LHCN-M2 (cell line): ENCODE measurements at places on chromosomes 5 and 9. TPM values are rescaled to one million over a fixed set of nuclear protein-coding genes. Genes with fewer than 3 reads are reported as not detected.

Gene PCDHB3
- total RNA-seq, result 2.0 and 2.4 TPM in 2 replicates

Gene GABRP
- total RNA-seq, result 0.06 TPM in 1 of 2 replicates, not detected in the other

Gene AGXT2
- not detected in 2 replicates for total RNA-seq

DNA sequence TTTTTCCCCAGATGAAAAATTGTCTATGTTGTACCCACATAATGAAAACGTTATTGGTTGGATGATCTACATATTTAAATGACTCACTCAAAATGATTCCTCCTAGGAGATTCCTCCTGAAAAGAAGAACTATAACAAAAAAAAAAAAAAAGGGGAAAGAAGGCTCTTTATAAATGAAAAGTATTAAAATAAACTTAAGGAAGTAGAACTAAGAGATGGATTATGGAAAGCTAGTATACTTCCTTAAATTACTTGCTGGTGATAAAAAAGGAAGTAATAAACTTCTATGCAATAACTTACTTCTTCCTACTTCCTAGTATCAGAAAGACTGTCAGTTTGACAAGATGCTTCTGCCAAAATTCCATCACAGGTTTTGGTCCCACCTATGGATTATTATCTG lies 1087.7 kb downstream of the CDH12 start:
- no peak for DNase-seq

GRCh38 chr9:121217609-121218292 lies 16.1 kb upstream of the RAB14 start:
- peak; percentile 63 for DNase-seq

DNA sequence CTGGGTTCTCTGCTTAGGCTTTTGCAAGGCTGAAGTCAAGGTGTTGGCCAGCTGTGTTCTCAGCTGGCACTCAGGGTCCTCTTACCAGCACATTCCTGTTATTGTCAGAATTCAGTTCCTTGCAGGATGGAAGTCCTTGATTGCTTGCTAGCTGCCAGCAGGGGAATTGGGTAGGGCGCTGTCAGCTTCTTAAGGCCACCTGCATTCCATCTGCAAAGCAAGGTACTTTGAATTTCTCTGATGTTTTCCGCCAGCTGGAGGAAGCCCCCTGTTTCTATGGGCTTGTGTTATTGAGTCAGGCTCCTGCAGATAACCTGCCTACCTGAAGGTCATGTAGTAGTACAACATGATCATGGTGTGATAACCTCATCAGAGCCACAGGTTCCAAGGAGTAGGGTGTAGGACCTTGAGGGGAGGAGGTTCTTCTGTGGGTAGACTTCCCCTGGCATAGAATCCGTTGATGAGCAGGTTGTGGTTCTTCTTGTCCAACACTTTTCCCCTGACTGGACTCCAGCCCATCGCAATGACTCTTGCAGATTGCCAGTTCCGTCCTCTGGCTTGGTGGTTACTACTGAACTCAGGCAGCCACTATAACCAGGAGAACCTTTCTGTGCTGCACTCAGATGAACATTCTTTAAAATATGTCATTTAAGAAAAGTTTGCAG lies 6.8 kb downstream of the TENT4A start:
- no peak for DNase-seq

DNA sequence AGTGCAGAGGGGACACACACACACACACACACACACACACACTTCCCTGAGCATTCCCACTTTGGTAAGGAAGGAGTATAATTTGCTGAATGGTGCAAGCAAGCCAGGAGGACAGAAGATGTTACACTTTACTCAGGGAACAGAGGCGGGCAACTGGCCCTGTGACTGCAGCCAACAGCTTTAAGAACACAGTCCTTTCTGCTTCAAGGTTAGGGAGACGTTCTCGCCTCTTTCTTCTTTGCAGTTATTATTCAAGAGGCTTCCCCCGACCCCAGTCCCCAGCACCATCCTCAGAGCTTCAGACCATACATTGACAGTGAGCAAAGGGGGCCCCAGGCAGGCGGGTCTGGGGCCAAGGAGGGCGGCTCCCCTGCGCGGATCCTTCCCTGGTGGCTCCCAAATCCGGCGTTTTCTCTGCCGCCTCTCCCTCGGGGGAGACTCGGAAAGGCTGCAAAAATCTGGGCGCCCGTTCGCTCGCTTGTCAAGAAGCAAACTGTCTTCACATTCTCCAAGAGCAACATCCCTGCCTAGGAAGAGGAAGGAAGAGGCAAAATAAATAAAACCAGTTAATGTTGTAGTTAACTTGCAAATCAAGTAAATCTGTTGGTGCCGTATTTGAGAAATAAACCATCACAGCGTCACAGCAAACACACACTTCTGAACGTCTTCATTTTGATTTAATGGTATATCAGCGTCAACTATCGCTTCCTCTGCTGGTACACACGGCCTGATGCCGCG lies 3.8 kb upstream of the LHX2 start:
- no peak for DNase-seq

DNA sequence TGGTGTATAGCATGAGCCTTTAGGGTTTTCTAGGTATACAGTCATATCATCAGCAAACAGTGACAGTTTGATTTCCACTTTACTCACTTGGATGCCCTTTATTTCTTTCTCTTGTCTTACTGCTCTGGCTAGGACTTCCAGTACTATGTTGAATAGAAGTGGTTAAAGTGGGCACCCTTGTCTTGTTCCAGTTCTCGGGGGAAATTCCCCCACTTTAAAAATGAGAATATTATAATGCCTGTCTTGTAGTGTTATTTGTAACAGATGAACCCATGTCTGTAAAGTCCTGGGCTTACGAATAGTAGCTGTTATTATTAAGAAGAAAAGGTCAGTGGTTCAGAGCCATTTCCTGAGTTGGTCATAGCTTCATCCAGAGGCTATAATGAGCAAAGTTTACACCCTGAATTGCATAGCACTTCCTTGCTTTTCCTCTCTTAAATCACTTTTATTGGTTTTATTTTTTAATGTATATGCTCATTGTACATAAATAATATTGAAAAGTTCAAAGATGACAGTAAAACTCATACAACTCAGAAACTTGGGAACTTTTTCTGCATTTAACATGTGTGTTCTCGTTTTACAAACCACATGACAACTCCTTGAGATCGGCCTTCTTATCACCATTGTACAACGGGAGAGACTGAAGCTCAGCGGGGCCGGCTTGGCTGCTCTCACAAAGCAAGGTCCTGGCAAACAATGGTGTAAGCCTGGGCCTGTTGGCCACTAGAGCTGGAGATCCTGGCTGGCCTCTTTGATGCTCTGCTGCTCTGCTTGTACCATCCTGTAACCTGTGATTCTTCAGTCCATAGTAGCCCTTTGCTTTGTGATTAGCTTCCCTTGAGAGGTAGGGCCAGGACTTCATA lies 85.2 kb downstream of the CYFIP2 start:
- no peak for DNase-seq

DNA sequence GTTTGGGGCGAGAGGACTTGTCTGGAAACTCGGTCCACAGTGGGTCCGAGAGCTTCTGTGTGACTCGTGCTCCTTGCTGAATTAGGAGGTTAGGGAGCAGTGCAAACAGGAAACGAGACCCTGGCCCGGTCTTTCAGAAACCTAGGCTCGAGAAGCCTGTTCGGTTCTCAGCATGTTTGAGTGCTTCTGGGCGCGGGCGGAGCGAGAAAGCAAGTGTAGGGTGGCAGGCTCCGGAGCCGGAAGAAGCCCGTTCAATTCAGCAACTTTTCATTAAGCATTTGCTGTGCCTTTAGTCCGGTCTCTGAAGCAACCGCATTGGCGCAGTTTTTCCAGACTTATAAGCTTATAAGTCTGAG lies 547 bp downstream of the CLTA start:
- DNase-seq, result peak; percentile 10

DNA sequence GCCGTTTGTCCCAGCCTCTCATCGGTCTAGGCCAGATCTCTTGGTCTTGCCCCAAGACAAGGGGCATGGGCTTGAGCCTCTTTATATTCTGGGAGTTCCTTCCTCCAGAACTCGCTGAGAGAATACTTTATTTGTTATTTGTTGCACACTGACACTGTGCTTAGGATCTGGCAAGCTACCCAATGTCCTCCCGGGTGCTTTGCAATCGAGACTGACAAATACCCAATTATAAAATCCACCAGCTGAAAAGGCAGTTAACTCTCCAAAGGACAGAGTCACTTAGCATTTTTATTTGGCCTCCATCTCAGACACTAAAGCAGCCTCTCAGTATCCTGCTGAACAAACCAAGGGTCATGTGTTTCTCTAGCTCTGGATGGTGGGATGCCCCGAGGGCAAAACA lies 500.2 kb upstream of the DAP start:
- DNase-seq, result no peak

DNA sequence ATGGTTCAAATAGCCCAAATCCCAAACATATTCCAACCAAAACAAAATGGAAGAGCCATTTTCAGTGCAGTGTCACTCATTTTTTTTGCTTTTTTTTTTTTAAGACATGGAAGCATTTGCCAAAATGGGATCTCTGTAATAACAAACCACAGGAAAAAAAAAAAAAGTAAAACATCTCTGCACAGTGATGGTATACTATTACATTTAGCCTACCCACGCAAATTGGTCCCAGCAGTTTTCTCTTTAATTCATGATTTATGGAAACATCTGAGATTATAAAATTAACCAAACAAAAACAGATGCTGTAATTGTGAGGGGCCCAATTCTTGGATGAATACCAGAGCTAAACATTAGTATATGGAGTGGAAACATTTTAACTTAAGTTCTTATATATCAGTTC lies 566.6 kb downstream of the ZNF608 start:
- peak; percentile 44 for DNase-seq

GRCh38 chr5:176429972-176430371 lies 13.6 kb upstream of the CLTB start:
- peak; percentile 34 for DNase-seq

GRCh38 chr9:98902516-98902915 lies 41.2 kb upstream of the COL15A1 start:
- no peak for DNase-seq

- no peak for DNase-seq
Measured at GRCh38 chr5:64839936-64840335, 71.2 kb downstream of the CWC27 start.

GRCh38 chr5:173859408-173860159 lies 28.6 kb upstream of the CPEB4 start:
- DNase-seq, result no peak
